ENCODE measurements at places on chromosomes 7 and 10.

DNA sequence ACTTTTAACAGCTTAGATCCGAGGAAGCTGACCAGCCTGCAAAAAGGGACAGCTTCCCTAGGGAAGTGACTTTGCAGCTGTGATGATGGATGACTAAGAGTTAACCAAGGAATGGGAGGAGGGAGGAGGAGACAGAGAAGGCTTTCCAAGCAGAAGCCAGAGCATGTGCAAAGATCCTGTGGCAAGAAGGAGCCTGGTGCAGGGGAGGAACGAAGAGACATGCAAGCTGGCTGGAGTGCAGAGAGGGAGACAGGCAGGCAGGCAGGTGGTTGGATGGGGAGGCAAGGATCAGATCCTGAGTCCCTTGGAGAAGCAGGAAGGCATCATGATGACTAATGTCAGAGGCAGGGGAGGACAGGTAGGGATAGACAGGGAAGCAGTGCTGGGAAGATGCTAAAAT lies 148.8 kb downstream of the PFKFB3 start:
- no peak for DNase-seq

- DNase-seq: no peak
These were observed 8.5 kb upstream of the HABP2 start for GRCh38 chr10:113544392-113544791.

GRCh38 chr10:314871-315270 lies 179.6 kb downstream of the ZMYND11 start:
- DNase-seq: no peak

GRCh38 chr7:99707096-99707495 lies 27.3 kb upstream of the CYP3A5 start:
- no peak for DNase-seq

DNA sequence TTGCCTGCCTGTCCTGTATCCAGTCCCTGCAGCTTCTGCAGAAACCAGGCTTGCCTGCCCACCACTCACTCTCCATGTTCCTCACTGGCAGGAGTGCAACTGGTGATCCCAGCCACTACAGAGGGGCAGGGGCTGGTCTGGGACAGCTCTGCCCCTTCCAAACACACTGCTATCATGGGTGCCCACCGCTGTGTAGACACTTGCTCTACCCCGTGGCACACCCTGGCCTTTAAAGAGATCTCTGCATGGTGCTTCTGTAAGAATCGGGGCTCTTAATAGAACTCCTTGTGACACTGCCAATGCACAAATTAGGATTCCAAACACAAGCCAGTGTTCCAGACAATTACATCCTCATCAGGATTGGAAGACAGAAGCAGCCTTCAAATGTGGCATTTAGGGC lies 41.7 kb downstream of the C10orf90 start:
- DNase-seq: no peak

GRCh38 chr7:76278540-76278939 lies 23.9 kb upstream of the HSPB1 start:
- no peak for DNase-seq

DNA sequence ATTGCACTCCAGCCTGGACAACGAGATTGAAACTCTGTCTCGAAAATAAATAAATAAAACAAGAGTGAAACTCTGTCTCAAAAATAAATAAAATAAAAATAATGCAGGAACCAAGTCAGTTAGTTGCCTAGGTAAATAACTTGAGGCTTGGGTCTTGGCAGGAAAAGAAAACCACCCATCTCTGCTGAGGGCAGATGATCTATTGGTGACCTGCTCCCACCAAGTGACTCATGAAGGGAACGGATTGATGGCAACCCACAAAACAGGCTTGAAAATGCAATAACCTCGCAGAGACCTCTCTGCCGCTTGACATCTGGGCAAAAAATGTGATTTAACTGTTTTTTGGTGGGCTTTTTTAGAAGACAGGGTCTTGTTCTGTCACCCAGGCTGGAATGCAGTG lies 86.6 kb downstream of the CALN1 start:
- DNase-seq: no peak

Data from natural killer cell (primary cell).